Activated CD8-positive, alpha-beta memory T cell treated with anti-CD3 and anti-CD28 coated beads for 24 hours (primary cell): ENCODE measurements at places on chromosomes 16 and 17.
A peak's percentile ranks its signal among the peaks of the same experiment; 100 is the strongest.

DNA sequence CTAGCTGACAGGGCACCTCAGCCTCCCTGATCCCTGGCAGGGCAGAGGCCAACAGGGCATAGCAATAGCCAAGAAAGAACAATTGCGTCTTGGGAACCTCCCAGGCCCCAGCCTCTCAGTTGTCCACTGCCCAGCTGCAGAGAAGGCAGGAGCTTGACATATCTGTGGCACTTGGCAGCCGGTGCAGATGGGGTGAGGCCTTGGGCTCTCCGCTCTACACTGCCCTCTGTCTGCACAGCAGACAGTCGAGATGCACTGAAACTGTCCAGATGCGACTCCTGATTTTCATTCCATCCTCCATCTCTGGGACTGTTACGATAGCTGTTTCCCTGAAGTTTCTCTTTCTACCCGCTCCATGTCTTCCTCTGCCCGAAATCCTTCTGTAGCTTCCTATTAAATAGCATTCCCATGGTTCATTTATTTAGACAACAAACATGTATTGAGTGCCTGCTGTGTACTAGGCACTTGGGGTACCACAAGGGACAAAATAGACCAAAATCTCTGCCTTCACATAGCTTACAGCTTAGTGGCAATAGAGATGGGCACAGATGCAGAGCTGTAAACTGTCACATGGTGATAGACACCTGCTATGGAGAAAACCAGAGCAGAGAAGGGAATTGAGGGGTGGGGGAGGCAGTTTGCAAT is 3.3 kb downstream of the POLR3E start:
- peak; percentile 67 for DNase-seq

- DNase-seq = no peak
Measured at GRCh38 chr16:29738514-29738913, 7.3 kb downstream of the C16orf54 start.

- DNase-seq = no peak
Measured at GRCh38 chr17:59619035-59619297, 729 bp upstream of the CLTC start.

GRCh38 chr17:70308618-70309017 is 139.3 kb downstream of the KCNJ2 start:
- DNase-seq = no peak

DNA sequence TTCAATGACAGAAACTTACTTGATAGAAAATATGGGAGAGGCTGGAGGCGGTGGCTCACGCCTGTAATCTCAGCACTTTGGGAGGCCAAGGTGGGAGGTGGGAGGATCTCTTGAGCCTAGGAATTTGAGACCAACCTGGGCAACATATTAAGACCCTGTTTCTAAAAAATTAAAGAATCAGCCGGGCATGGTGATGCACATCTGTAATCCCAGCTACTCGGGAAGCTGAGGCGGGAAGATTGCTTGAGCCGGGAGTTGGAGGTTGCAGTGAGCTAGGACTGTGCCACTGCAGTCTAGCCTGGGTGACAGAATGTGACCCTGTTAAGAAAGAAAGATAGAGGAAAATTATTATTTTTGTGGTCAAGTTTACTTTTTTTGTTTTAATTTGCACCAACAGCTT is 2.1 kb upstream of the NLK start:
- no peak for DNase-seq

DNA sequence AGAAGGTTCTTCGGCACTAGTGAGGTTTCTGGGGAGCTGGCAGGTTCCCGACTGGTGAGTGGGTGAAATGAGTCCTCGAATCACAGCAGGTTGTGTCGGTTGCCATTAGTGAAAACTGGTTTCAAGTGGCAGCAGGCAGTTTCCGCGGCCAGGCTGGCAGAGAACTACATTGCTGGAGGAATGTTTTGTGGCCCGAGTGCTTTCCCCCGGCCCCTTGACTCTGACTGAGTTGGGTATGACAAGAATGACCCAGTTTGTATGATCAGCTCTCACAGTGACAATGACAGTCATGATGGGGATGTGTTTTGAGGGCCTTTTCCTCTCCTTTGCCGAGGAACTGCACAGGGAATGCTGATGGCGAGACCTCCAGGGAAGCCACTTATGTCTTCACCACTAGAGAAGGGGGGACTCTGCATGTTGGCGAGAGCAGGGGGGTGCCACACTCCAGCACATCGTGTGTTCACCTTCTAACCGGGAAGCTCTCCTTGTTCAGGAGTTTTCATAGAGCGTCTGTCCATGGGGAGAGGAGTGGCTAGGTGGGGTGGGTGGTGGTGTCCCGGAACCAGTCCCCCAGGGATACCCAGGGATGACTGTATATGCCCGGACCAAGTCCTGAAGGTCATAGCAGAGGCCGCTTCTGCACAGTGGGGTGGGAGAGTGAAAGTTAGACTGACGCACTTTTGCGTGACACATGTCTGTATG is 206.0 kb upstream of the CHMP6 start:
- no peak for DNase-seq

DNA sequence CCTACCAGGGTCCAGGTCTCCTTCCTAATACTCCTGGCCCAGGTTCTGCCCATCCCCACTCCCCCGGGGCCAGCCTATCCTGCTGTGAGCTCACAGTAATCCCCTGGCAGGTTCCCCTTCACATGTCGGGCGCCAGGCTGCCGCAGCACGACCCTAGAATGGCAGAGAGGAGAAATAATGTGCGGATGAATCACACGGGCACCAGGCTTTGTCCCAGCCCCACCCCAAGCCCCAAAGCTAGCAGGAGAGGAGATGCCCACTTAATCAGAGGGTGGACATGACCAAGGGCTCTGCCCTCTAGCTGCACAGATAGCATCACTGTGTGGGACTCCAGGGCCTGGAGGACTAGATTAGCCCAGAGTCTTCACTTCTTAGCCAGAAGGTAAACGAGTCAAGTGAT is 39.5 kb downstream of the ST3GAL2 start:
- no peak for DNase-seq

GRCh38 chr17:17494870-17495535 is 1.2 kb downstream of the RASD1 start:
- peak; percentile 67 for DNase-seq

DNA sequence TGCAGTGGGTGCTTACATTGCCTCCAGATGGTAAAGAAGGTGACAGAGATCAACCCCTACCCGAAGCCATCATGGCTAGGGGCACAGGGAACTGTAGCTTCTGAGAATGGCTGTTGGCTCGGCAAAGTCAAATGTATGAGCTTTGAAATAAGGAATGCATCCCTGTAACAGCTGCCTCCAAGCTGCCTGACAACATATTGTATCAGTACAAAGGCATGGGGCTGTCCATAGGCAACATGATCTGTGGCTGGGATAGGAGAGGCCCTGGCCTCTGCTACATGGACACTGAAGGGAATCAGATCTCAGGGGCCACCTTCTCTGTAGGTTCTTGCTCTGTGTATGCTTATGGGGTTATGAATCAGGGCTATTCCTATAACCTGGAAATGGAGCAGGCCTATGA is 119.2 kb upstream of the NETO2 start:
- no peak for DNase-seq

DNA sequence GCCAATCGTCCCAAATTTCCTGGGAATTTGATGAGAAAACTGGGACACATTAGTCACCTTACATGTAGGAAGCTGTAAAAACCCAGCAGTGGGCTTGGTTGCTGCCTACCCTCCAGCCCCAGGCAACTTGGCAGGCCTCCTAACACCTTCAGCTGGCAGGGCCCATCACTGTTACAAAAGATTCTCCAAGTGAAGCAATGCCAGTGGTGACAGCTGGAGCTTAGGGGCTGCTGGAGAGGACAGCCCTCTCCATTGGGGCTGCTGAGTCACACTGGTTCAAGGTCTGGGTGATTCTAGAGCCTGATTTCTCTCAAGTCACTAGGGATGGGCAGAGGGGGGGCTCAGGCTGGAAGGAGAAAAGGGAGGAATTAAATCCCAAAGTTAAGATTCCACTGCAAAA is 180.6 kb downstream of the COPRS start:
- DNase-seq = peak; percentile 38

DNA sequence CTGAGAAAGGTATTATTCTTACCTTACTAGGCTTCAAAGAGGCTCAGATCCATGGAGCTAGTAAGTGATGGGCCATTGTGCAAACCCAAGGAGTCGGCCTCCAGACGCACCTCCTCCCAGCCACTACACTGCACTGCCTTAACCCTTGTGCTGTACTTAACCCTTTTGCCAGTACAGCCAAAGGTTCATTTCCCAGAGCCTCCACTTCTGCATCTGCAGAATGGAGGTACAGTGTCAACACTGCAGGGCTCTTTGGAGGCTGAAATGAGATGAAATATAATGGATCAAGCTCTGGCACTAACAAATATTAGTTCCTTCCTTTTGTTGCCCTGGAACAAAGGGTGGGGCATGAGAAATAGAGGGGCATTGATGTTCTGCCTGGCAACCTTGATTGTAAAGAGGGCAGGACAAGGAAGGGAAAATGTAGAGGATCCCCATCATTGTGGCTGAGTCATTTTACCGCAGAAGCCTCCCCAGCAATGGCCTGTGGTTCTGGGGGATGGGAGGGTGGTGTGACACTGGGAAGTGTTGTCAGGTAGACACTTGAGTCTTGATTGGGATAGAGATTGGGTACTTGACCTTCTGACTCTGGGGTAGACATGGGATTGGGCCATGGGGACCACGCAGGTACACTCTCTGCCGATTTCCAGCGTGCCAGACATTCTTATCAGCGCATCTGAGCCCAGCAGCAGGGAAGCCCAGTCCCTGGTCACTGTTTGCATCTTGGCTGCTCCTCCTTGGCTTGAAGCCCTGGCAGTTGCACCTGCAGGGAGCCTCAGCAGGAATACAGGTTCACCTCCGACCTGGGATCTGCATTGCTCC is 84.0 kb downstream of the MSI2 start:
- DNase-seq = no peak

DNA sequence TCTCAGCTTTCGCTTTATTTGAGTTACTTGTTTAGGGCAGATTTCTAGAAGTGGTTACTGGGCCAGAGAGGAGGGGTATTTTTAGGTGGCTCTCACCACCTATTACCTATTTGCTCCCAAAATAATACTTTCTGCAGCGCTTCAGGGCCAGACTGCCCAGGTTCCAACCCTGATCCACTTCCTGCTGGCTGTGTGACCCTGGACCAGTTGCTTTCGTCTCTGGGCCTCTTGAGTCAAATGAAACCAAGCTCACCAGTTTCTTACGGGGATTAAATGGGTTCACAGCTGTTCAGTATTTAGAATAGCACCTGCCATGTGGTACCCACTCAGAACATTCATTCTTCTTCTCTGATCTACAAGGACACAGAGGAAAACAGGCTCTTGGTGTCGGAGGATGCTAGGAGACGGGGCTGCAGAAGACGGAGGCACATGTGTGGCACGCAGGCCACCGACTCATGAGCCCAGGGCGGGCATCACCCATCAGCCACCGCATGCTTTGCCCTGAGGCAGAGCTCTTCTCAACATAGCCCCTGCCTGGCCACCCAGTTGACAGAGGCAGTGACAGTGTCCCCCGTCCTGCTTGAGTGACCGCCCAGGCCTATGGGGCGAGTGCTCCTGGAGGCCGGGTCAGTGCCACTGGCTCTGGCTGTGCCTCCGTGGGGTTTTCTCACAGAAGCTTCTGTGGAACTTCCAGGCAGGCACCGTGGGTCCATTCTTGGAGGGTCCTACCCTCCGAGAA is 149.0 kb upstream of the PLCG2 start:
- DNase-seq = no peak

GRCh38 chr16:23948949-23949411 is 113.2 kb downstream of the PRKCB start:
- DNase-seq = peak; percentile 68
